ENCODE measurements at places on chromosomes 4 and X. TPM values are rescaled to one million over a fixed set of nuclear protein-coding genes. Genes with fewer than 3 reads are reported as not detected.

The AKAP4 gene
- total RNA-seq: 0.66 TPM

The RBM3 gene
- total RNA-seq: 232 TPM

GRCh38 chr4:105631818-105632400 is 76.6 kb downstream of the INTS12 start:
- DNase-seq: no peak

GRCh38 chr4:80967346-80967745 is 63.2 kb upstream of the BMP3 start:
- no peak for DNase-seq

DNA sequence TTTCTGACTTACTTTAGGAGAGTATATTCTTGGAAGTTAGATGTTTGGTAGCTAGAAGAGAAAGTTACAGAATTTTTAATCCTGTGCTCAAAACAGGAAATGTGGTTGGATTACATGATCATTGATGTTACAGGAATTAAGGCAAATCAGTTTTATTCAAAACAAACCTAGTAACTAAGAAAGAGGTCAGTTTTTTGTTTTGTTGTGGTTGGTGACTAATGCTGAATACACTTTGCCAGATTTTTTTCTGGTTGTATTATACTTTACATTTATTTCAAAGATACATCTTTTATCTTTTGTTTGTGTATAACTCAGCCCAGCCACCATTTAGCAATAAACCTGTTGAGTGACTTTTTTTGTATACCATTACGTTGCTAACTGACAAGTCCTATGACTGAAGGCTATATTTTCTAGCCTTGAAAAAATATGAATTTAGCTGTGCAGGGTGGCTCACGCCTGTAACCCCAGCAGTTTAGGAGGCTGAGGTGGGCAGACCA is 116.7 kb downstream of the KLHL8 start:
- peak; percentile 48 for DNase-seq

The SOWAHB gene
- total RNA-seq: 0.13 TPM

DNA sequence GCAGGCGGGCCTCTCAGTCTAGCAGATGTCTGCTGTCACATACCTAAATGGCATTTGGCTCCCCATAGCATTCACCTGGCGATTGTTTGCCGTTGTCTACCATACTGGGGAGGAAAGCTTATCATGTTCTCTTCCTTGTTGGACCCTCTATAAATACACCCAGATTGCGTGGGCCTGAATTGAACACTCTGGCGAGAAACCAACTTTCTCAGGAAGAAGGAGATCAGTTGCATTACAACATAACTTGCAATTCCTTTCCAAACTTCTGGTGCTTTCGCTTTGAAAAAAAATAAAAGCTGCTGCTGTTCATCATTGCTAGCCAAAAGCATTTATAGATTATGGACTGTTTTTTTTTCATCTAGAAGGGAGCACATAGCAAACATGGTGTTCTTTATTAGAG is 230.0 kb upstream of the GPC4 start:
- DNase-seq: peak; percentile 76

DNA sequence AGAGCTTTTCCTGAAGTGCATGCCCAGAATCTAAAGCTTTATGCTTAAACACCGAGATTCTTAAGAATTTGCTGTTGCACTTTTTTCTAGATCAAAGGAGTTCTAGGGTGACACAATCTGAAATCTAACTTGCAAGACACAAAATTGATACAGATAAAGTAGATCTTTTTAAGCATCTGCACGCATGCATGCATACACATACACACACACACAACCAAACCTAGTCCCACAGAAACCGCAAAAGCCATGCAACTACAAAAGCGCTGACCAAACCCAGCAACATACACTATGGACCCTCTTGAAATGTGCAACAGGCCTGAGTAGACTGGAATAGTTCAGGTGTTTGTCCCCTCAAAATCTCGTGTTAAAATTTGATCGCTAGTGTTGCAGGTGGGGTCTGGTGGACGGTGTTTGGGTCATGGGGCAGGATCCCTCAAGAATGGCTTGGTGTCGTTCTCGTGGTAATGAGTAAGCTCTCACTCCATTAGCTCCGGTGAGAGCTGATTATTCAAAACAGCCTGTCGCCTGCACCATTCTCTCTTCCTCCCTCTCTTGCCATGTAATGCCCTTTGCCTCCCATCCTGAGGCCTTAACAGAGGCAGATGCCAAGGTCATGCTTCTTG is 52.7 kb downstream of the IRF2 start:
- DNase-seq: no peak

The KDM5C gene
- 48.2 TPM for total RNA-seq

GRCh38 chr4:117428536-117428935 is 343.2 kb upstream of the TRAM1L1 start:
- no peak for DNase-seq

DNA sequence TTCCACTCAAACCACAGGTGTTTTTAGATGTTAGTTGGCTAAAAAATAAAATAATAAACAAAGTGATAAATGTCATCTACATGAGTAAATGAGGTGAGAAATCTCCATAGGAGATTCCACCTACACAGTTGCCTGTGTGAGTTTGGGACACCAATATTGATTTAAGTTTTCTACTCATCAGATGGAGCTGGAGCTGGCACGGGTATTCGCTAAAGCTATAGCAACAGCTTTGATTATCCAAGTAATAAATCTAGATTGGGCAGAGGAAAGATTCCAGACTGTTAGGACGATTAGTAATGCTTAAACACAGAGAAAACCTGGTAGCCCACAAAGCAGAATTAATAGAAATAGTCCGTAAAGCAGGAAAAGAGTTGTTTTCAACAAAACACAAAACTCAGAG is 313.9 kb downstream of the PABPC4L start:
- DNase-seq: no peak

The MAGEC3 gene
- total RNA-seq: 0.04 TPM

GRCh38 chr4:73895201-73896175 is 26.3 kb downstream of the CXCL1 start:
- peak; percentile 7 for DNase-seq

DNA sequence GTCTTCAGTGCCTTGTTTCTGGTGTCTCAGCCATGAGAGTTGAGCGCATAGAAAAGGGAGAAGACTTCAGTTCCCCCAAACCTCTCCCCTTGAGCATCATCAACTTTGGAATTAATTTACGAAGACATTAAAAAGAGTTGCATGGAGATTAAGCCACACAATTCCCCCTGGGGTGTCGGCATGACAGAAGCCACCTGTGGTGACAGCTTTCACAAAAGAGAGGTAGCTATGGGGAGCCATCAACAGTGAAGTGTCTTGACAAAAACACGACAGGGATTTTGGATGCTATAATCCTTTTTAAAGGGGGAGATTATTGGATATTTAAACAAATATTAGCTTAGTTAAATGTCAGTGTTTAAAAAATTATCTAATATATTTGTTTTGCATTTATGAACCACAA is 307.6 kb downstream of the LDB2 start:
- no peak for DNase-seq

DNA sequence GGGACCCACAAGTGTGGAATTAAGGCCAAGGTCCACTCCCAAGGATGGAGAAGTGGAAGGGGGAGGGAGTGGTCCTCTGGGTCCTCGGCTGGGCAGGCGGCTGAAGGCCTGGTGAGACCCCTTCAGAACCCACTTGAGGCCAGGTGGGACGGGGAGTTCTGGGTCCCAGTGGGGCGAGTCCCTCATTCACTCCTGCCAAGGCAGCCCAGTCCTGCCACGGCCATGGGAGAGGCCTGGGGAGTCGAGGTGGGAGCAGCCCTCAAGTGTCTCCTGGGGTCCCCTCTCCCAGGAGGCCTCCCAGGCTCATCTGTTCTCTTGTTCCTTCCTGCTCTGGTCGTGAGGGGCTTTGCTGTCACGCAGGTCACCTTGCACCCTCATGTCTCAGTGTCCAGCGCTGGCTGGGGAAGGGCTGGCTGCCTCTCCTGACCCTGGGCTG is 6.1 kb upstream of the SH3BP2 start:
- no peak for DNase-seq

GRCh38 chrX:47751670-47752069 is 85.0 kb upstream of the ZNF81 start:
- DNase-seq: no peak

DNA sequence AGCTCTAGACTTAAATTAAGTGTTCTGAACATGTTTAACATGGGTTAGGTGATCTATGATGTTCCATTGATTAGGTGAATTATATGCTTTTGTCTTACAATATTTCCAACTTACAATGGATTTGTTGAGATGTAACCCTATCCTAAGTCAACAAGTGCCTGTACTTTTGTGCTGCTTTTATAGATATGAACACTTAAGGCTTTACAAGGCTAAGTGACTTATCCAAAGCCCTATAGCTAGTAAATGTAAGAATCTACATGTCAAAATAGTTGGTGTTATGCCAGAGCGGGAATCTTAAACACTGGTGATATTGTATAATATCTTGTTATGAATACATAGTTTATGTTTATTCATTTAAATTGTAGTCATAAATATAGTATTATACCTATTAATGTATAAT is 1629.1 kb upstream of the IGFBP7 start:
- DNase-seq: no peak

- DNase-seq: peak; percentile 14
Observed at GRCh38 chr4:119493419-119493818, 135.2 kb downstream of the PDE5A start.

DNA sequence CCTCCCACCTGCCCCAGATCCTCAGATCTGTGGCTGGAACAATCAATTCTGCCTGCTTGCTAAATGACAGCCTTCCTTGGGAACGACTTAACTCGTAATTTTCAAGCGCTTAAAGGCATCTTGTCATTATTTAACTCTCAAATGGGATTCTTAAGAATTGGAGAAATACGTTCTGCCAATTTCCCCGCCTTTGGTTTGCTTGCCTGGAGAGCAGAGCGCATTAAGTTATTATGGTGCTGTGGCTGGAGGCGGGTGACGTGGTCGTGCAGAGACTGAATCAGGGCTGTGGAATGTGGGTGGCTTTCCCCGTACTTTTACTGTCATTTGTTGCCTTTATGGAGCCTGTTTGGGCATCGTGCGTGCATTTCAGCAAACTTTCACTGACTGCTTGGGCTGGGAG is 78.9 kb upstream of the PSAPL1 start:
- DNase-seq: no peak

- peak; percentile 10 for DNase-seq
Observed at GRCh38 chr4:102411408-102411807, 66.1 kb upstream of the SLC39A8 start.

GRCh38 chr4:94406668-94407437 is 44.9 kb upstream of the PDLIM5 start:
- peak; percentile 92 for DNase-seq

- DNase-seq: peak; percentile 63
Observed at GRCh38 chr4:94826206-94826605, 68.5 kb downstream of the BMPR1B start.

DNA sequence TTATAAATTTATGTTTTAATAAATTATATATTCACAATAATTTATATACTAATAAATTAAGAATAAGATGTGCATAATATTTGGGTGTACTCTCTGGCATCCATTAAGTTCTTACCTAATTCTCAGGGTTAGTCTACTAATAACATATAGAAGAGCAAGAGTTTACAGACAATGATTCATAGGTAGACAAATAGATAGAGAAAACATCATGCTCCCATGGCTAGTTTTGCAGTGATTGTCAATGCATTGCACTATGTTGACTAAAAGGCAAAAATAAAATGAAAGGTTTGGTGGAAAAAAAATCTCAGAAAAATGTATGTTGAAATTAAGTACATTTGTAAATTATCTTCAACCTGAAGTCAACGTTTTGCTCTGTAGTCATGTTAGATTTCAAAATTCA is 606.0 kb downstream of the KCTD8 start:
- DNase-seq: no peak

DNA sequence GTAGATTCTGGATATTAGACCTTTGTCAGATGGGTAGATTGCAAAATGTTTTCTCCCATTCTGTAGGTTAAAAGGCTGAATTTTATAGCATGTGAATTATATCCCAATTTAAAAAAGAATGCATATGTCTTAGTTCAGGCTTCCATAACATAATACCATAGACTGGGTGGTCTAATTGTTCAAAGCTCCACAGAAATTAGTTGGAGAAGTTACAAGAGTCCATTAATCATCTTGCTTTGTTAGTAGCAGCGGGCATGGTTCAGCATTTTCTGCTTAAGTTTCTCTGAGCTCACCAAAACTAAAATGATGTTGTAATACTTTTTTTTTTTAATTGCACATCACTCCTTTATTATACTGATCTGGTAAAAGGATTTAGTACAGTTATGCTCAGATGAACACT is 1.8 kb downstream of the PGAM4 start:
- no peak for DNase-seq

The SMIM20 gene
- total RNA-seq: 52.6 TPM

The EPHA5 gene
- total RNA-seq: 0.66 TPM

DNA sequence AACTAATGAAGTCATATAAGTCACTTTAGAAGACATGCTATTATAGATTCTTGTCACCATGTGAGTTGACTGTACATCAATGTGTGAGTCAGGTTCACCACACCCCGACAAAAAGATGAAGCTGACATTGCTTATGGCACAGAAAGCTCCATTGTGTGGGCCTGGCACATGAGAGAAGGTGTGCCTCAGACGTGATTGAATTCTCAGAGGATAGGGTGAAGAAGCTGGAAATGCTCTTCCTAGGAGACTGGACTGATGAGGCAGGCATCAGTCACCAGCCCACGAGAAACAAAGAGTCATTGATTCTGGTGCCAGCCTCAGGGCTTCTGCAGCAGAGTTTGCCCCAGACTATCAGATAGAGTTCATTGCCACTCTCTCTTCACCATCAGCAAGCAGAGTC is 35.9 kb upstream of the LRAT start:
- no peak for DNase-seq

DNA sequence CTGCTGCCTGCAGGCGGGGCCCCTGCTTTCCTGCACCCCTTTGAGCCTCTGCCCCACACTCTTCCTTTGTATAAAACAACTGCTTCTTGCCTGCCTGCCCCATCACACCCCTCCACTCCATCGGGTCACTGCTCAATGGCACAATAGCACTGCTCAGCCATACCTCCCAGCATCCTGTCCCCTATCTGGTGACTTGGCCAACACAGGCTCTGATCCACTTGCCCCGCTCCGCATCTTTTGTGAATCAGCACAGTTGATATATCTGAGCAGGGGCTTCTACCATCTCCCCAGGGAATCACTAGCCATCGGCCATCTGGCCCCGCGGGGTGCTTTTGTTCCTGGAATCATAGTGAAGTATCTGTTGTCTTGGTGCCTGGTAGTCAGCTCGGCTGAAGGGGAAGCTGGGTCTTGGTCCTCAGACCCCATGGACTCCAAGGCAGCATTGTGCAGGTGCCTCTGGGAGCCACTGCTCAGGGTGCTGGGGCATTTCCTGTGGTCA is 45.3 kb downstream of the MAP7D3 start:
- no peak for DNase-seq

The SLC10A4 gene
- total RNA-seq: 0.49 TPM

The FAM133A gene
- 0.49 TPM for total RNA-seq

- no peak for DNase-seq
Observed at GRCh38 chr4:127622621-127622920, 10.2 kb upstream of the INTU start.

GRCh38 chrX:47283015-47283771 is 50.4 kb downstream of the USP11 start:
- peak; percentile 88 for DNase-seq

The CCNB3 gene
- 0.98 TPM for total RNA-seq

Data from muscle of leg (tissue), 16 donors.